ENCODE measurements at places on chromosomes 4 and X.

- DNase-seq = no peak
Observed at GRCh38 chr4:181138116-181138515, 1105.1 kb upstream of the TENM3 start.

DNA sequence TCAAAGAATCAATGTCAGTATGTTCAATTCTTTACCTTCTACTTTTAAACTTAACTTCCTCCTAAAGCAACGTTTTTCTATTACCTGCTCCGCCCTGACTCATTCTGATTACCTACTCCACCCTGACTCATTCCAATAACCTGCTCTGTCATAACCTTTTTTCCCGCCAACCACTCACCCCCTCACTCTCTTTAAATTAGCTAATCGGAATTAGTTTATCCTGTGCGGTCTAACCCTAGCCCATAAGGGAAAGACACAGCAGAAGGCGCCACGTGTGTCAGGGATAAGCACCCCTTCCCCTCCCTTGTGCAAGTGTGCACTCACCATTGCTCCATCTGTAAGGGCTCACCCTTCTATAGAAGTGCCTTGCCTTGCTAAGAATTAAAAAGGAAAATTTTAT is 64.4 kb downstream of the EIF4E start:
- no peak for DNase-seq

DNA sequence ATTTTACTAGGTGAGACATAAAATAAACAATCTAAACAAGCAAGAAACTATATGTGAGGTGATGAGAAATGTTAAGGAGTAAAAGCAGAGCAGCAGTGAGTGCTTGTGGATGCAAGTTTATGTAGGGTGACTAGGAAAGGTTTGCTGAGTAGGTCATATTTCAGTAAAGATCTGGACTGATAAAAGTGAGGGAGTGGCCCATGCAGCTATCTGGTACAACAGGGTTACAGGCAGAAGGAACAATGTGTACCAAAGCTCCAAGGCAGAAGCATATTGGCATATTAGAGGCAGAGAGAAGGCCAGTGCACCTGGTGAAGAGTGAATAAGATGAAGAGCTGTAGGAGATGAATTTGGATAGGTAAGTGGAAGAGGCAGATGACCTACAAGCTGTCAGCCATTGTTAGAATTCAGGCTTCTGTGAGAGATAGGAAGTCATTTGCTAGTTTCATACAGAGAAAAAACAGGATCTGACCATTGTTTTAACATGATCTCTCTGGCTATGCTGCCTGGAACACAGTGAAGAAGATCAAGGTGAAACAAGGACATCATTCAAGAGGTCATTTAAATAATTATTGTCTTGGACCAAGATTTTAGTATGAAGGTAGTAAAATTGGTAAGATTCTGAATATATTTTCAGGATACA is 274.6 kb downstream of the ANKRD50 start:
- no peak for DNase-seq

GRCh38 chrX:7779644-7780043 is 63.3 kb upstream of the VCX start:
- no peak for DNase-seq

DNA sequence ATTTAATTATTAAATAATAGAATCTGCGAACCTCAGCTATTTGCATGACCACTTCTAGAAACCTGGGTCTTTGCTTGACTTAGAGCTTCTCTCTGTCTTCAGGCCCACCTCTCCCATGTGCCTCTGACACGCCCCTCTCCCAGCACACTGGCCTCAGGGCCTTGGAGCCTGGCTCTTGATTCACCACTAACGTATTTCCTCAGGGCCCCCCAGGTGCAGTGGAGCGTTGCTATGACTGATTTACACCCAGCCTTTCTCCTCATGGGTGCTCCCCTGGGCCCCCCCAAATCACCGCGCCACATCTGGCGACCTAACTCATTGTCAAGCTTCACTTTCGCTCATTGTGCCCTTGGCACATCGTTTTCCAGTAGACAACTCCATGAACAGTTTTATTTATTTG is 37.9 kb upstream of the TENM3 start:
- DNase-seq = no peak

All from activated gamma-delta T cell treated with anti-CD3 and anti-CD28 coated beads, Interleukin-2, amount 50 U/mL, for 16 hours (primary cell).